Activated CD8-positive, alpha-beta T cell treated with anti-CD3 and anti-CD28 coated beads for 36 hours (primary cell): ENCODE measurements at places on chromosomes 12 and 14.
A peak's percentile ranks its signal among the peaks of the same experiment; 100 is the strongest.

GRCh38 chr14:61663312-61663979, 31.9 kb upstream of the HIF1A start:
- no peak for DNase-seq

GRCh38 chr14:57847096-57847495, 18.8 kb downstream of the SLC35F4 start:
- DNase-seq = no peak

DNA sequence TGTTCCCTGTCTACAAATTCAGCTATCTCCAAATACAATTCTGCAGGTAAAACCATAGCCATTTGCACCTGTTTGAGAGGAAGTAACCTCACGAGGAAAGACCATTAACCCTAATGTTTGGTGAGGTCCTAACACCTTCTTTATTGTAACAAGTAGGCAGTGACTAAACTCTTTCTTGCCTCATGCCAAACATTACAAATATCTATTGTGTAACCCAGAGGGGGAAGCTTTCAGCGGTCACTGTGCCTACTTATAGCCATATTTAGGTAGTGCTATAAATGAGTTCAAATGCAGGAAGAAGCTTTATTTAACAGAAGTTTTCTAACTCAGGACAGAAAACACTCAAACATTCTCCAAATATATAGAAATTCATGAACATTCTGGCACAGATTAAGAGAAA, 252.7 kb downstream of the LRFN5 start:
- DNase-seq = no peak

- no peak for DNase-seq
These were observed 6.4 kb upstream of the ALX1 start for GRCh38 chr12:85273381-85274314.

DNA sequence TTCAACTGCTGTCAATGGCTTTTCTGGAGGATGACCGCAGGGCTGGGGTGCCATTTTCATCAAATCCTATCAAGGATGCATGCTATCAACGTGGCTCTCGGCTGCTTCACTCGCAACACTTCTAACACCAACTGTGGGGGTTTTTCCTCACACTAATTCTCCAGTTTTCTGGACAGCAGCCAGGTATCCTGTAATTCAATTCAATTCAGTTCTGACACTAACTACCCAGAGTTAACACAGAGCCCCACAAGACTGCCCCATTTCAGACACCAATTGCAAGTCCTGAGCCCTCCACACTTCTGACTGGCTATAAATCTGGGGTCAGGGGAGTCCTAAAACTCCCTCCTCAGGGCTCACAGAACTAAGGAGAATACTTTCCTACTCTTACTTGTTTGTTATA, 55.3 kb upstream of the TMCC3 start:
- no peak for DNase-seq

DNA sequence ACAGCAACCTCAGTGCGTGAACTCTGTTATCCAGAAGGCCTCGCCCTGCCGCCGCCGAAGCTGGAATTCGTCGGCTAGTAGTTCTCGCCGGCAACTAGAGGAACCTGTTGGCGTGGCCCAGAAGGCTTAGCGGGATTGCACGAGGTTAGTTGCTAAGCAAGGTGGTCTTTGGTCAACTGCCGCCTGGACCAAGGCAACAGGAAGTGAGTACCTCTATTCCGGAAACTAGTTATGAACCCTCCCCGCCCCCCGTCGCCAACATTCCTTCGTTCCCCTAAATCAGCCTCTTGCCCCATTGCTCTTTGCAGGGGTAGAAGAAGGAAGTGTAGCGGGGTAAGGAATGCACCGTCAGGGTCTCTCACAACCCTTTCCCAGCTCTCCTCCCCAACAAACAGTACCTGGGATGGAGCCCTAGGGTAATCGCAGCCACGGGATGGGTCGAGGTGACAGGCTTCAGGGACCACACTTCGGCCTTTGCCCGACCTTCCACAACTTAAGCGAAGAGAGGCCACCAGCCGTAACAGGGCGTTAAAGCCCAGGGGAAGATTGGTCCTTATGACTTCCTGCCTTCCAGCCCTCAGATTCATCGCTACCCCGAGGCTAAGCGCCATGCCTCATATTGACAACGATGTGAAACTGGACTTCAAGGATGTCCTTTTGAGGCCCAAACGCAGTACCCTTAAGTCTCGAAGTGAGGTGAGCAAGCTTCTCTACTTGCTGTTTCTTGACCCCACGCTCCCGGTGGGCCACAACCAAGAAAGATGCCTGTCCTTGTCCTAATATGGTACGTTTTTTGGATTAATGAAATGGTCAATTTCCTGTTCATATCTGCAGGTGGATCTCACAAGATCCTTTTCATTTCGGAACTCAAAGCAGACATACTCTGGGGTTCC, at the start of gene GMPR2:
TSS of gene GMPR2 (plus strand) at position 285 of the 893 bp plus-strand sequence. CDS start at position 610, 325 bp downstream.
- peak; percentile 33 for DNase-seq

GRCh38 chr12:97757481-97758193, 295.0 kb downstream of the RMST start:
- DNase-seq = no peak

DNA sequence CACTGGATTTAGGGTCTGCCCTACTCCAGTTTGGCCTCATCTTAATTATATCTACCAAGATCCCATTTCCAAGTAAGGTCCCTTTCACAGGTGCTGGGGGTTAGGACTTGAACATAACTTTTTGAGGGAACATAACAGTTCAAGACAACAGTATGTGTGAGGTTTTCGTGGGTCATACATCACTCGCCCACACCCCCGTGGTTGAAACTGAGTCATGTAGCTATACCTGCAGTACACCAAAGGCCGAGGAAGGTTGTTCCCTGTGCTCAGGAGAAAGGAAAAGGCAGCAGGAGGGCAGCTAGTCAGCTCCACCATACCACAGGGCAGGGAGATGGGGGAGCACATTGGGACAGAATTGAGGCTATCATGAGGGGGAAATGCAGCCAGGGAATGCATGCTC, 167.0 kb downstream of the PPM1H start:
- peak; percentile 79 for DNase-seq

DNA sequence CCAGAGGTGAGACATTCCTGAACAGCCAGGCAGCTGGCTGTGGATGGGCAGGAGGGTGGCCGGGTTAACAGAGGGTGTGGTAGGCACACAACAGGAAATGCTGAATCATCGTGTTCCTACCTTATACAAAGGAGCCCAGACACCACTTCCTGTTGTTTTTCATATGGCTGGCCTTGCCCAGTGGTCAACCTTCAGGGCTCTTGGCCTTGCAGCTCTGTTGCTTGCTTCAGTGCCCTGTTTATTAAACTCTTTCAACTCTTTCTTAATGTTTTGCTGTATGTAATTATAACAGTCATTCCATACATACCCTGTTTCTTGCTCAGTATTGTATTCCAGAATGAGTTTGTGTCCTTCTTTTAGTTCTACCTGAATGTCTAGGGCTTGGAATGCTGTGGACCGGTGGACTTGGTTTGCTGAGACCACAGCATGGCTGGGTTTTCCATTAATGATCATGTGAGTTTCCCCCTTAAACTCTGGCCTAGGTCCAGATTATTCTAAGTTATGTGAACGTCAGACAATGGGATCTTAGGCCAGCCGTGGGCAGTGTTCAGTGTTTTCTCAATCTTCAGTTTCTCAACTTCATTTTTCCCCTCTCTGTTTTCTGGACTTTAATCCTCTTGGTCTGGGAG, 11.9 kb downstream of the CFAP54 start:
- peak; percentile 46 for DNase-seq

- DNase-seq = peak; percentile 85
These were observed 137.5 kb upstream of the CPM start for GRCh38 chr12:69070319-69071090.

GRCh38 chr12:97275728-97276590, 186.6 kb upstream of the RMST start:
- DNase-seq = no peak

DNA sequence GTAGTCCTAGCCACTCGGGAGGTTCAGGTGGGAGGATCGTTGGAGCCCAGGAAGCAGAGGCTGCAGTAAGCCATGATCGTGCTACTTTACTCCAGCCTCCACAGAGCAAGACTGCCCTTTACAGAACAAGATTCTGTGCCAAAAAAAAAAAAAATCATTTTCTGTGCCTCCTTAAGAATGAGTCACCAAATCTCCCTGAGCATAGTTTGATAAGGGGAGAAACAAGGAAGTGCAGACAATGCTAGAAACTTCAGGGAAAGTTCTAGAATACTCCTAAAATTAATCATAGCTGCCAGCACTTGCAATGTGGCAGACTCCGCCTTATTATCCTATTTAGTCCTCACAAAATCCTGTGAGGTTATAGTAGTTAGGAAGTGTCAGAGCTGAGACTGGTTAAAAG, 74.5 kb downstream of the KCNK10 start:
- no peak for DNase-seq

DNA sequence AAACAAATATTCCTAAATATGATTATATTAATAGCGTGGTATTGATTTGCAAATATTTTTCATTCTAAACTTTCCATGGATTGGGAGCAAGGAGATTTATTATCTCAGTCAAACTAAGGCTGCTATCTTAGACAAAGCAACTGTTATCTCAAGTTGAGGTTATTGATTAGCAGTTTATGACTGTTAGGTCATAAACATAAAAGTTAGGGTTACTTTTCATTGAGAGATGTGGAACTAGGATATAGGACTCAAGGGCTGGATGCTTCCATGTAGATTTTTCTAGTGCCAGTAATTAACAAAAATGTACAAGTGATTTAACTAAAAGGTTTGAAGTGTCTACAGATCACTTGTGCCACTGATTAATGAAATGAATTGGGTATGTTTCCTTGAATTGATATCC, 19.1 kb downstream of the SCFD1 start:
- DNase-seq = no peak

GRCh38 chr12:90152897-90153624, 444.4 kb upstream of the ATP2B1 start:
- no peak for DNase-seq

DNA sequence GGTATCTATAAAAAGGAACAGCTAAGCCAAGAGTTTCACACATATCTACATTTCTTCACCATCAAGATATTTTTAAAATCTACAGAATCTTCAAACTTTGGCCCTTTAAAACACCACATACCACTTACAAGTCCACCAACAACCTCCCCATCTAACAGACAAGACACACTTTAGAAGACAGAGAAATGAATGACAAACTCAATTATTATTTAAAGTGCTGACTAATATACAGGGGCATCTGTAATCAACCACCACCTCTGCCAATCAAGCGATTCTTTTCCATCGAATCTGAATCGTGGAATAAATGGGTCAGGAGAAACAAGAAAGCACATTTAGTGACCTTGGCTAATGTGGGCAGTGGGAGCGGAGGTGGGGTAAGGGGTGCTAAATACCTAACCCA, 7.7 kb downstream of the SETD3 start:
- no peak for DNase-seq

DNA sequence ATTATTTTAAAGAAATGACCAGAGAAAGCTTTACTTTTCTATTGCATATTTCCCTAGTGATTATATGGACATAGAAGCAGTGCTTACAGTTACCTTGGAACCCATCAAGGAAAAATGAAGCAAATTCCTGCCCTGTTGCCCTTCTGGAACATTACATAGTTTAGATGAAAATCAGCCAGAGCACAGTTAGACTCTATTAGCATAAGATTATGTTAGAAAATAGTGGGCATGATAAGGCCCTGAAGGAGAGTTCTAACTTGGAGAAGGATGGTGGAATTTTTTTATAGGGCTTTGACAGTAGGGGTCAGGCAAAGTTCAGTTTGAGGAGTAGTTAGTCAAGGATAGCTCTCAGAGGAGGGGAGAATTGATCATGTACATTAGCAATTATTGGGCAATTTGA, 74.3 kb downstream of the FUT8 start:
- no peak for DNase-seq

GRCh38 chr12:45803111-45803510, 73.6 kb downstream of the ARID2 start:
- no peak for DNase-seq

DNA sequence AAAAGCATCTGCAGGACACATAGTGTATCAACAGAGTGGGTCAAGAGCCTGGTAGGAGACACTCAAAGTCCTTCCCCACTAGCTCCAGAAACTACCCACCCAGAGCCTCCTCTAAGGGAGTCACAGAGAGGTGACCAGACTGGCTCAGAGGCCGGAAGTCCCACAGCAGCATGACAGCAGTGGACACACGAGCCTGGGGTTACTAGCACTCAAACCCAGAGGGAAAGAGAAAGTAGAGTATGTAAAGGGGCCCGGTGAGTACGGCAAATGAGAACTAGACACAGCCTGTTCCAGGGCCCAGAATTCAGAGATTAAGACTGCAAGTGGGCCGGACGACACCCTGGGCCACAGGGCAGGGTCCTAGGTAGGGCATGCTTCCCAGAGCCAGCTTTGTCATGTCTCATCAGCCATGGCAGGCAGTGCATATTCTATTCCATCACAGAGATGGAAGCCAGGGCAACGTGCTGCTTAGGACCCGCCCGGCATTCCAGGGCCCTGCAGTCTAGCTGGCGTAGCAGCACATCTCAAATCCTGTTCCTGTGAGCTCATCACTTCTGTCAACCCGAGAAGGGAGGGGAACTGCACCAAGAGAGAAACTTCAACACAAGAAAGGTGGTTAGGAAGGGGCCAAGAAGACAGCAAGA, 4.2 kb downstream of the IFFO1 start:
- no peak for DNase-seq

DNA sequence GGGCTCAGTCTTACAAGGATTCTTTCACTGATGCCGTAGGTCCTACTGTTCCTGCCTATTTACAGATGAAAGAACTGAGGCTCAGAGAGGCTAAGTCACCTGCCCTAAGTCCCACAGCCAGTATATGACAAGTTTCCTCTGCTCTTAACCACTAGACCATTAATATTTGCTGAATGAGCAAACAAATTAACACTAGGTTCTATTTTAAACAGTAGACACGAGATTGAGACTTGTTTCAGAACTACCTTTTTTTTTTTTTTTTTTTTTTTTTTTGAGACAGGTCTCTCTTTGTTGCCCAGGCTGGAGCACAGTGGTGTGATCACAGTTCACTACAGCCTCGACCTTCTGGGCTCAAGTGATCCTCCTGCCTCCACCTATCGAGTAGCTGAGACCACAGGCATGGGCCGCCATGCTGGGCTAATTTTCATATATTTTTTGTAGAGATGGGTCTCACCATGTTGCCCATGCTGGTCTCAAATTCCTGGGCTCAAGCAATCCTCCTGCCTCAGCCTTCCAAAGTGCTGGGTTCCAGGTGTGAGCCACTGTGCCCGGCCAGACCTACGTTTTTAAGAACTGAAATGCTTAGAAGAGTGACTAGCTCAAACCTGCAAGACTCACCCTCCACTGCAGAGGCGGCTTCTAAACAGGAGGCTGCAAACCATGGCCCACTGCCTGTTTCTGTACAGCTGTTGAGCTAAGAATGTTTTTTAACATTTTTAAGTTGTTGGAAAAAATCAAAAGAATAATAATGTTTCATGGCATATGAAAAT, 12.9 kb downstream of the SYNE3 start:
- no peak for DNase-seq

DNA sequence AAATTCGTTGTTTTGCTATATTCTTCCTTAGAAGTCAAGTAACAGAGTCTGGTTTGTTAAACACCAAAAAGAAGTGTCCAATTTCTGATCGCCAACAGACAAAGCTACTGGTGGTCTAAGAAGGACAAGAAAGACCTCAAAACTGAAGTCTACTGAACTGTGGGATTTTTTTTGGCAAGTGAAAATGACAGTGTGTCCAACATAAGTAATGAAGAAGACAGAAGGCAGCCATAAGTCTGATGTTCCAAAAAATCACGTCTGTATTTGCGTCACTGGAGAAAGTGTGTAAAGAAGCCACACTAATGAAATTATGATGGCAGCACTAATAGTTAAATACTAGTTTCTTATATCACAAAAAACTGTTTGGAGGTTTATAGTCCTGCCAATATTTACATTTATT, 32.6 kb downstream of the WASHC3 start:
- no peak for DNase-seq

GRCh38 chr14:31582836-31583452, 21.7 kb downstream of the NUBPL start:
- no peak for DNase-seq

- DNase-seq = no peak
These were observed 615.4 kb downstream of the C12orf50 start for GRCh38 chr12:87413784-87414183.
